ENCODE measurements at places on chromosomes 6 and 20.

DNA sequence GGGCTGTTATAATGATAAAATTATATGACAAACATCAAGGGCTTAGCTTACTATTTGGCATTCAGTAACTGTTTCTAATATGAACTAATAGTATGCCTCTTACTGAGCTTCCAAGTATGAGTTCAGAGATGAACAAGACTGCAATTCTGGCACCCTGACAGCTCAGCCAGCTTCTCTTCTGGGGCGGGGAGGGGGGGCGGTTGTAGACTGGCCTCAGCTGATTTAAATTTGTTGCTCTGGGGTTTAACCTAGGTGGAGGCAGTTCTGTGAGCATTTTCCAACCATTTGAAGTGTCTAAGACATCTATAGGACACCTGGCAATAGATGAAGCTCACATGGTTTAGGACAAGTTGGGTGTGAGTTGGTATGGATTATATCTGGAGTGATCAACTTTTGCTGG is 401.9 kb downstream of the QKI start:
- no peak for DNase-seq

DNA sequence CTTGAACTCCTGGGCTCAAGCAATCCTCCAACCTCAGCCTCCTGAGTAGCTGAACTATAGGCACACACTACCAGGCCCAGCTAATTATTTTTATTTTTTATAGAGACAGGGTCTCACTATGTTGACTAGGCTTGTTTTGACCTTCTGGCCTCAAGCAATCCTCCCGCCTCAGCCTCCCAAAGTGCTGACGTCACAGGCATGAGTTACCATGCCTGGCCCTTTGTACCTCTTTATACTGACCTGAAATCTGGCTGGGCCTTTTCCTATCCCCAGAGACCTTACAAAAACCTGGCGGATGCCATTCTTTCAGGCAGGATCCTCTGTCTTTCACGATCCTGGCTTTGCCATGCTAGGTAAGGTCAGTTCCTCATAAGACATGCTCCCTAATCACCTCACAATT is 11.5 kb downstream of the WFDC3 start:
- no peak for DNase-seq

DNA sequence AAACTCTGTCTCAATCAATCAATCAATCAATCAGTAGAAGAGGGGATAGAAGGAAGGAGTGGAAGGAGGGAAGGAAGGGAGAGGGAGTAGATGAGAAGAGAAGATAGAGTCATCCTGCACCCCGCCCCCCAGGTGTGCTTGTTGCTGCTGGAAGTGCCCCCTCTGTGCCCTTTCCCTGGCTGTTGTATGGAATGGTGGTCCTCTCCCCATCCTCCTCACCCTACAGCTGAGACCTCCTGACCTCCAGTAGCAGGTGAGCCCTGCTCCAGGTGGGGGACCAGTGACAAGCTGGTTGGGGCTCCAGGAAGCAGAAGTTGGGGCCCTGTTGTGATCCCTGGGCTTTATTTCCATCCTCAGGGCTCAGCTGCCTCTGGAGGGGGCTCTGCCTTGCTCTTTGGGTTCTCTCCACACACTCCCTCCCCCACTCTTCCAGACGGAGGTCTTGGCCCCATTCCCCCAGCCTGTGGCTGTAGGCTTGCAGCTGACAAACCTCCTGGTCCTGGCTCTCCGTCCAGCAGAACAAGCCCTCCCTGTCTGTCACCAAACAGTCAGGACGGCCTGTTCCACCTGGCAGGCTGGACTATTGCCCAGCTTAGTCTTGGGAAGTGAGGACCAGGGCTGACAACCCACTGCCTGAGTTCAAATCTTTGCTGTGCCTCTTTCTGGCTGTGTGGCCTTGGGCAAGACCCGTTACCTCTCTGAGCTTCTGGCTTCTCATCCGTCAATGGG is 26.0 kb upstream of the SCRT2 start:
- DNase-seq = no peak

GRCh38 chr6:46491201-46491627 is at the start of gene RCAN2:
RCAN2 (minus strand) TSS chr6:46491449.
- DNase-seq = peak; percentile 69

GRCh38 chr6:98833057-98833306 is 1.4 kb upstream of the POU3F2 start:
- no peak for DNase-seq

DNA sequence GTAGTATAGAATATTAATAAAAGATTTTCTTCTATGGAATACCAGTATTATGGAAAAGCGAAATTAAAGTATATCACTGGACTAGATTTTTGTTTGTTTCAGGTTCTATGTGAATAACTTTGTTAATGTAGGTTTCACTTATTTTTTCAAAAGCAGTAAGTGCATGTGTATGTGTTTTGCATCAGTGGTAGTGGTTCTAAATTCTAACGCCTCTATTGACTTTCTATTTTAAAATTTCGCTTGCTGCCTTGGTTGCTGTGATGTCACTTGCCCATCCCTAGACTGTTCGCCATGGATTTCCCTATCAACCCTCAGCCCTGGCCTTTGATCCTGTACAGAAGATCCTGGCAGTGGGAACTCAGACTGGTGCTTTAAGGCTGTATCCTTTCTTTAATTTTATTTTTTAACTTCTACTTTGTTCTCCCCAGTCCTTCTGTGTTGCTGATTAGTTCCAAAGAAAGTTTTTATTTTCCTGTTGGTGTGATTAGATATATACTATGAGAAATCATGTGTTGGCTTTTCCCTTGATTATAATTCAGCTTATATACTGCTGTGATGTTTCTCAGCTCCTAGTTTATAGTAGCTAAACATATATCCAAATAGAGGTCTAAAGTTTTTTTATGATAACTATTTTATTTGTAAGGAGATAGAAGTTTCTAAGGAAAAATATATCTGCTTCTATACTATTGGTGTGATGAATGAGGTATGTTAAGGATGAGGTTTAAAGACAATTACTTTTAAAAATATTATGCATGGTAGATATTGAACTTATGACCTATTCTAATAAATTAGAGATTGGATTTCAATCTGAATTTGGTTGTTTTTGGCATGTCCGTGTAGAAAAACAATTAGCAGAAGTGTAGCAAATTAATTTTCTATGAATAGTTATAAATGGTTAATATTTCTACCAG is 1.7 kb downstream of the STXBP5 start:
- no peak for DNase-seq

DNA sequence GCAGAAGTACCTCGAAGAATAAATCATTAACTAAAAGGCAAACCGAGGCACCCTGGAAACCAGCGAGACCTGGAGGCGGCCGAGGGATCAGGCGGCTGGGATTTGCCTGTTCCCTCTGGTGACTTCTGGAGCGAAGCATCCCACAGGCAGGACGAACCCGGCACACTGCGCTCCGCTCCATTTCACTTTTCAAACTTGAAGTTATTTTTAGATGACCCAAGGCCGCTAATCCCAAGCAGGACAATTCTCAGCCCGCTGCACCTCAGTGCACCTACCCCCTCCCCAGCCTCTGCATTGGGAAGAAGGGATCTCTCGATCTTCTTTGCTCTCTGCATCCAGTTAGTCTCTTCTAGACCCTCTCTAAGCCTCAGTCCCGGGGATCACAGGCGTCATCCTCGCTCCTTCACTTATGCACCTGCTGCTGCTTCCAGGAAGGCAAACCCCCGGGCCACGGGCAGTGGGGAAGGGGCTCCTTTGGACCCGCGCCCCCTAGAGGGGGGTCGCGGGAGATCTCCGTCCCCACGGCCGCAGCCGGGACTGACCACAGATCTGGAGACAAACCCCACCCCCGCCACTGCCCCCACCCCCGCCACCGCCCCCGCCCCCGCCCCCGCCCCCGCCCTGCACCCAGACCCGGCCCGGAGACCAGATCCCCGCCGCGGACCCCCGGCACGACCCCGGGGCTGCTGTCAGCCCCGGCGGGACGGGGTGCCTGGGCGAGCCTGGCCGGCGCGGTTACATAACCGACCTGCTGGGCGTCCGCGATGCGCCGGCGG is 636 bp downstream of the RCAN2 start:
- DNase-seq = no peak

- no peak for DNase-seq
These were observed 66.4 kb upstream of the ATXN1 start for GRCh38 chr6:16827627-16828026.

- DNase-seq = no peak
These were observed 16.0 kb upstream of the YWHAB start for GRCh38 chr20:44869471-44869870.

DNA sequence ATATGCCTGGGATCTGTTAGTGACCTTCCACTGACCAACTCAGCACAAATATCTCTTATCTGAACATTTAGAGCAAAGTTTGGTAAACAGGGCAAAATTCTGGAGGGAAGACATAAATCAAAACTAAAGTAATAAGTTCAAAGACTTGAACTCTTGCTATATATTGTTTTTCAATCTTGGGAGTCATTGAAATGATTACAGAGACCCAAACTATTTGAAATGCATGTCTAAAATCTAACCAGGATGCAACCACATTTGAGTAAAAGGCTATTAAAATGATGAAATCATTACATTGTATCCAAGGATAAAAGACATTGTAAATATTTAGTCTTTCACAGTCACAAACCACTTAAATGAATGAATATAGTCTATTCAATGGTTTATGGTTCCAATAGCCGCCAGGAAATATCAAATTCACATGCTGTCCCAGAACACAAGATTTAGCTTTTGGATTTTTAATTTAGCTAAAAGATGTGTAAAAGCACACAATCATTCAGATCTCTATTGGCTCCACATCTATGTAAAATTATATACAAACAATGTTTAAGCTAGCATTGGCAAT is 256.6 kb upstream of the EPHA7 start:
- no peak for DNase-seq

DNA sequence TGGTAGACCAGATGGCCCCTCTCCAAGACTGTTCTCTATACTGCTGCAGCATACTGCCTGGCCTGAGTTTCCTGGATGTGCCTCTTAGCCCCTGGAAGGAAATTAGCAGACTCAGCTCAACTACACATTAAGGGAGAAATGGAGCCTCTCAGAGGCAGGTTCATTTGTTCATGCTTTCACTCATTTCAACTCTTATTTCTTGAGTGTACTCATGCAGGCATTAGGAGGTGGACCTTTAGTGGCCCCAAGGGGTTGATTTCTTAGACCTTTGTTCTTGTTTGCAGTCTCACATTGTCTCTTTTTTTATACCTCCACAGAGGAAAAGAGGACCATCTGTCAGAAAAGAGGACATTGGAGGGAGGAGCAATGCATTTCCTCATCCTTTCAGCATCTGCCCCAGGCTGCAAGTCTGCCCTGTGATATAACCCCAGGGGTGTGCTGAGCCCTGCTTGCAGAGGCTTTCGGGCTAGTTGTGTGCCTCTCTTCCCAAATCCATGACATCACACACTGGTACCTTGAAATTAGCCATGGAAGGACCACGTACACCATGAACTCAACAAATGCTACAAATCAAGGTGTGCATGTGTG is 456.2 kb downstream of the CD83 start:
- DNase-seq = no peak

DNA sequence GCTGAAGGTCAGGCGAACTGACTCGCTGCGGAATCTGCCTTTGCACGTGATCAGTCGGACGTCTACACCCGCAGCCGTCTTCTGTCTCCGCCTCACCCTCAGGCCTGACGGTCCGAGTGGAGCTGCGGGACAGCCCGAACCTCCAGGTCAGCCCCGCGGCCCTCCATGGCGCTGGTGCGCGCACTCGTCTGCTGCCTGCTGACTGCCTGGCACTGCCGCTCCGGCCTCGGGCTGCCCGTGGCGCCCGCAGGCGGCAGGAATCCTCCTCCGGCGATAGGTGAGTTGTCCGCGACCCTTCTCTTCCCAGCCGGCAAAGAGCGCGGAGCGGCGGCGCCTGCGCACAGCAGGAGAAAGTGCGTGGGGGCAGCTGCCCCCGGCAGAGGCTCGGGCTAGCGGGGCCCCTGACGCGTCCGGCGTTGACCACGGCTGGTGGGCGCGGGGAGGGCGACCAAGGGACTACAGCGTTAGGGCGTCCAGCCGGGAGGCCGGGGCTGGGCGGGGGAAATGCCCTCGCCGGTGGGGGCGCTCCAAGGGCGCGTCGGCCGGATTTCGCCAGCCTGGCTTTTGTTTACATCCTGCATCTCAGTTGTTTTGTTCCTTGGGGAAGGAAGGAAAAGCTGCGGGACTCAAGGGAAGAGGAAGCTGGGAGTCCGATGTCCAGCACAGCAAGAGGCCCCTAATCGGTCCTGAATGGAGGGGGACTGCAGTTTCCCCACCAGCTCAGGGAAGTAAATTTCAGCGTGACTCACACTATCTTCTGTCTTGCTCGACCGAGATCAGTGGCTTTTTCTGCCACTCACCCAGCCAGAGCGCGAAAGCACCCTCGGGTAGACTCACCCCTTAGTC is at the start of gene SMPDL3A:
TSS of gene SMPDL3A (plus strand) at position 77 of the 846 bp plus-strand sequence. CDS start at position 166, 89 bp downstream.
- peak; percentile 82 for DNase-seq

- no peak for DNase-seq
These were observed 55.7 kb upstream of the PRND start for GRCh38 chr20:4666001-4666479.

- no peak for DNase-seq
These were observed 23.1 kb downstream of the PSMG4 start for GRCh38 chr6:3281631-3282475.

- no peak for DNase-seq
These were observed 31.2 kb downstream of the TGM2 start for GRCh38 chr20:38133680-38134426.

DNA sequence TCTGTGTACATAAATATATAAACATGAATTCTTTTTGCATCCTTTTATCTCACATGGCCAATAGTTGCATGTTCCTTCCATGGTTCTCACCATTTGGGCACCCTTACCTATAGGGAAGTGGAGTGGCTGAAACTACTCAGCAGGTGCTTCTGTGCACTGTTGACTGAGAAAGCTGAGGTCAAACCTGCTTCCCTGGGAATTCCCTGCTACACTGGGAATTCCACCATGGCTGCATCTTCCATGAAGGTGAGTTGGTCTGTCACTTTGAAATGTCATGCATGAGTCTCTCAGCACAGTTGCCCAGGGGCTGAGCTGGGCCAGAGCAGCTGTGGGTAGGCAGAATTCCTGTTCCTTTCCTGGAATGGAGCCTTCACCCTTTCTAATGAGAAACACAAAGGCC is 193.8 kb upstream of the PRSS16 start:
- DNase-seq = no peak

DNA sequence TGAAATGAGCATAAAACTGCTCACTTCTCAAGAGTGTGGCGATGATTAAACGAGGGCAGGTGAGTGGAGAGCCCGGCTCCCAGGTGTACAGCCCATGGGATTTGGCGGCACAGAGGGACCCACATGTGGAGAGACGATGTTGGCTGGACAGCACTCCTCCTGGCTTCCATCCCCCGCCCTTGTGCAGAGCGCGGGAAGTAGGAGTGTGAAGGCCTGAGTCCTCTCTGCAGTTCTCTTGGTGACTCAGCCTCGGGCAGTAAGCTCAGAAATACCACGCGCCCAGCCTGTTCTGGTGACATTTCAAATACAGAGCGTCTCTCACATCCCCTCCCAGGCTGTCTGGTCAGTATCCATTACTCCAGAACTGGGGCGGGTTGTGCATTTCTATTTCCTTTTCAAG is 94.2 kb upstream of the SRSF6 start:
- DNase-seq = no peak

DNA sequence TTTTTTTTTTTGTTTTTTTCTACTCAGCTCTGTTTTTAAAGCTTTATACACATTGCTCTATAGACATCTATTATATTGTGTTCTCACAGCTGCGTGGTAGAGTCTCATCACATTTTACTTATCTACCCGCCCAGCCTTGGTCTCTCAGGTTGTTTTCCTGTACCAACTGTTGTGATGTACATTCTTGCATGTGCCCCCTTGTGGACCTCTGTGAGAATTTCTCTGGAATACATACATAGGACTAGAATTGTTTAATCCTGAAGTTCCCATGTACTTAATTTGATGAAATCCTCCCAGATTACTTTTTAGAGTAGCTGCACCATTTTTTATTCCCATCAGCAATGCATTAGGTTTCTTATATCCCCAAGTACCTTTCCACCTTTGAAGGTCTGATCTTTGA is 40.4 kb upstream of the TINAG start:
- DNase-seq = peak; percentile 44

Measured in LoVo (cell line).